ENCODE measurements at places on chromosomes 11 and 22.

GRCh38 chr11:126352934-126353801 lies 2.3 kb upstream of the ST3GAL4 start:
- no peak for DNase-seq

DNA sequence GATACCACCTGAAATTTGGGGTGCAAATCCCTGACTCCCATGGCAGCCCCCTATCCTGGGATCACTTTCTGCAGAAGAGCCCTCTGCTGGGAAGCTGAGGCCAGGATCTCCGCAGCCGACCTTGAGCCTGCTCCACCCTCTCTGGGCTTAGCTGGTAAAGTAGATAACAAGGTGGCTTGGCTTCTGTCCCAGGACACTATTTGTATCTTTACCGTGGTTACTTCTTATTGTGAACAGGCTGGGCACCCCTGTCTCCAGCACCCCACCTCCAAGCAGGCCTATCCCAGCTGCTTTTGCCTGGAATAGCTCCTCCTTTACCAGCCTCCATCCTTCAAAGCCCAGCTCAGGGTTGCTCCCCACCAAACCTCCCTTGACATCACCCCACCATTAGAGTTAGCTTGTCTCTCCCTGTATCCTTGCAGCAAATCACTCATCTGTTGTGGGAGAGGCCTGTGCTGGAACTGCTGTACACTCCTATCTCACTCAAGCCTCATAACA lies 35.2 kb upstream of the P2RY2 start:
- no peak for DNase-seq

DNA sequence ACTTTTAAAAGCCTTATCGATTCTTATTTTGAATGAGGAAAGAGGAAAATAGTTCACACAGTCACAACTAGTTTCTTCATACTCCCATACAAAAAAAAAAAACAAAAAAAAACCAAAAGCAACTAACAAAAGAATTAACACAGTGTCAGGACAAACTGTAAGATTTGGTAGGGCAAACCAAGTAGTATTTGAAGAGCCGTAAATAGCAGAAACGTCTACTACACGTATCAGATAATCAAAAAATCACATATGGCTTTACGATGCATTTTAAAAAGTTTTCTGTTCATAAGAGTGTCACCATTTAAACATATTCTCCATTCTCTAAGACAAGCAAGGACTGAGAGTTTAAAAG lies 2.3 kb downstream of the PICALM start:
- no peak for DNase-seq

DNA sequence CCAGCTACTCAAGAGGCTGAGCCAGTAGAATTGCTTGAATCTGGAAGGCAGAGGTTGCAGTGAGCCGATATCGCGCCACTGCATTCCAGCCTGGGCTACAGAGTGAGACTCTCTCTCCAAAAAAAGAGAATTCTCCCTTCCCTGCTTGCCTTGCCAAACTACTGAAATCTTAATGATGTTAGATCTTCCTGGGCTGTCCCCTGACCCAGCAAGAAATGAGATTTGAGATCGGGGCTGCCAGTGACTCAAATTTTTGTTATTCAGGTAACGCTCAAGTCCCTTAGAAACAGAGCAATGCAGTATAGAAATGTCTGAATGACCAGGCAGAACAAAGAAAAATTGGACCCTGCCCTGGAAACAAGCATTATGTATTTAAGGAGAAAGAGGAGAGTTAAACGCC lies 4.0 kb upstream of the RBFOX2 start:
- DNase-seq: no peak

- DNase-seq: no peak
Observed at GRCh38 chr11:13291800-13292199, 14.2 kb downstream of the BMAL1 start.

DNA sequence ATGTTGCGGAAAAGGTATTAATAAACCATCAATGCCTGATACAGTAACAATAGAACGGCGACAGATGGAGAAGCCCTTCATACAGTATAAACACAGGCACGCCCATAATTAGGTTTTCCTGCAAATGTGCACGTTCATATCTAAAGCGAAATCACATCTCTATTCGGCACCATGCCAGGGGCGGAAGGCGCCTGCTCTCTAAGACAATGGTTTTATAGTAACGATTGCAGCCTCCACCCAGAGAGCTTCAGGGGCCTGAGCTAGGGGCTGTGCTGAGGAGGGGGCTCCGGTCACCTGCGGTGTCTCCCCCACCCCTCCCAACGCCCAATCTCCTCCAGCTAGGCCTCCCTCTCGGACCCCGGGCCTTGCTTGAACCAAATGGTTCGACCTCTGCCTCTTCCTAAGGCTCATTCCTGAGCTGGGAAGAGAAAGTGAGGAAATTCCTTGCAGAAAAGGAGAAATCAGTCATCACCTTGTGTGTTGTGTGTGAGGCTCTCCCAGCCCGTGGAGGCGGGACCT lies 9.6 kb downstream of the KRTAP5-5 start:
- DNase-seq: no peak

DNA sequence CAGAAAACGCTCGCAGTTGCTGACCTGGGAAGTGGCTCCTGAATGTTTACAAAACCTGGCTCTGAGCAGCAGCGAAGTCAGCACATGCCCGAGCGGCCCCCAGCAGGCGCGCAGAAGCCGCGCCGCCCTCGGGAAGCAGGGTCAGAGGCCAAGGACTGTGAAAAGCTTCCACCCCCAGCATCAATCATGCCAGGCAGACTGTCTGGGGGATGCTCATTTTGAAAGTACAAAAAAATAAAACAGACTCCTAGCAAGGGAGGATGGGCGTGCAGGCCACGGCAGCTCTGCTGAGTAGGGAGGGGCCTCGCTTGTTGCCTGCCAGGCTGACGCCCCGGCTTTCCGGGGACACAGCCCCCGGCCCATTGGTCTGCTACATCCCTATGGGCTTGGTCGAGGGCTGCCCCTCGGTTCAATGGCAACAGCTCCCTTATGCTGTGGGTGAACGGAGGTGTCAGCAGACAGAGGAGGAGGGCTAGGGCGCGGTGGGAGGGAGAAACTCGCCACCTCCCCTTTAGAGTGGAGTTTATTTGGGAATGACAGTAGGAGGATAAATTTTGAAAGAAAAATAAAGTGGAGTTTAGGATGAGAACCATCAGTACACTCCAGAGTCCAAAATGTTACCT lies 37.7 kb upstream of the GNB1L start:
- DNase-seq: no peak

- DNase-seq: no peak
Observed at GRCh38 chr11:122814401-122814800, 23.9 kb upstream of the CRTAM start.

- DNase-seq: no peak
Observed at GRCh38 chr11:8809939-8810539, 101.0 kb upstream of the AKIP1 start.

GRCh38 chr11:20315800-20316199 lies 47.7 kb upstream of the HTATIP2 start:
- no peak for DNase-seq

GRCh38 chr11:68960294-68961071 lies 20.3 kb downstream of the MRGPRD start:
- no peak for DNase-seq

GRCh38 chr11:95359756-95360155 lies 128.8 kb upstream of the SESN3 start:
- no peak for DNase-seq

DNA sequence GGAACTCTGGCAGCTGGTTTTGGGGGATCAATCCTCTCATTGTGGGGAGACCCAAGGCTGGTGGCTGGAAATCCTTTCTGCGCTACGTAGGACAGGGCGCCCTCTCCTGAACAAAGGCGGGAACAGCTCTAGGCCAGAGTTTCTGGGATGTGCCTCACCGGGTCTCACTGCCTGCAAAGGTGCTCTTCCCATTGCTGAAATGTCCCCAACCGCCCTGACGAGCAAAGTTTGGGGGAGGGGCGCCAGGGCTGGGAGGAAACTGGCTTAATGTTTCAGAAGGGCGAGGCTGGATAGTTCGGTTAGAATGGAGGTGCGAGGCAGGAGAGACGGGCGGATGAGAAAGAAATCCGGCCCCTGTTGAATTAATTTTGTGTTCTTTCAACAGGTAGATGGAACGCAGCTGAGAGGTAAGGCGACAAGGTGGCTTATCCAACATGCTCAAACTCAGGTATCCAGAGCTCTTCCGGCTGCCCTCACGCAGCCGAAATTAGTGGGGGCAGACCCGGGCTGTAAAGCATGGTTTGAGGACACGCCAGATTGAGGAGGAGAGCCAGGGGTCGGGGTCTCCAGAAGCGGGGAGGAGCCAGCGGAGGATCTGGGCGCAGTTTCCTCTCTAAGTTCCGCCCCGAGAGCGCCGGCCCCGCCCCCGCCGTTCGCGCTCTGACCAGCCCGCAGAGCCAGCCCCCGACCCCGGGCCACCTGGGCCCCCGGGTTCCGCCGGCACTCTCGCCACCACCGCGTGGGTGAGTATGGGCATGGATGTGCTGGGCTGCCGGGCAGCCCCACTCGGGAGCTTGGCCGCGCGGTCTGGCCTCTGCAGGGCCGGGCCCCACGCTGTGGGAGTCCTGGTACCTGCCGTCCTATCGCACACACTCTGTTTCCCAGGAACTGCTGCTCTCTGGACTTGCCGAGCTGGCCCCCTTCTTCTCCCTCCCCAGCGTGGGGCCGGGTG lies at the start of gene PGAP2:
Gene PGAP2, plus strand, starts transcription at position 652 of the 952 bp plus-strand sequence. CDS start 2,700 bp downstream, outside the sequence.
- no peak for DNase-seq

DNA sequence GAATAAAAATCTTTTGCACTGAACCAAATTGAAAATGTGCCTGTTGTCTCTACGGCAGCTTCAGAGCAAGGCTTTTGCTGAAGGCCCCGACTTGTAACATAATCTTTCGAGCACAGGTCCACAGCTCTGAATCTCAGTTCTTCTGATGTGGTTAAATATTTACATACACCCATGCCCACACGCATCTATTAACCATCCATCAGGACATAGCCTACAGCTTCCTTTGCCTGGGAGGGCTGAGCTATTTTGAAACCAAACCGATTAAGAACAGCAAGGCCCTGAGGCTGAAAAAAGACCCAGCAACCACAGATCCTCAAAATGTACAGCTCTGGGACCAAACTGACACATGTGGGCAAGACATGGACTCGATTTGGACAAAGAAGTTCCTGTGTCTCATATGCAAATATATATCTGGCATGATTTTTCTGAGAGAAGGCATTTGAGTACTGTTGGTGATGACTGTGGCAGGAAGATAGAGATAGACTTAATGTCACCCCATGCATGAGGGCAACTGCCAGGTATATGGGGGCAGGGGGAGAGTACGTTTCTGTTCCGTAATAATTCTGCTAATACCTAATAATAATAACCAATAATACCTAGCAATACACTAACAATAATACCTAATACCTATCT lies 322.7 kb upstream of the PLET1 start:
- no peak for DNase-seq

- DNase-seq: no peak
Observed at GRCh38 chr11:43498561-43498960, 139.8 kb downstream of the TTC17 start.

DNA sequence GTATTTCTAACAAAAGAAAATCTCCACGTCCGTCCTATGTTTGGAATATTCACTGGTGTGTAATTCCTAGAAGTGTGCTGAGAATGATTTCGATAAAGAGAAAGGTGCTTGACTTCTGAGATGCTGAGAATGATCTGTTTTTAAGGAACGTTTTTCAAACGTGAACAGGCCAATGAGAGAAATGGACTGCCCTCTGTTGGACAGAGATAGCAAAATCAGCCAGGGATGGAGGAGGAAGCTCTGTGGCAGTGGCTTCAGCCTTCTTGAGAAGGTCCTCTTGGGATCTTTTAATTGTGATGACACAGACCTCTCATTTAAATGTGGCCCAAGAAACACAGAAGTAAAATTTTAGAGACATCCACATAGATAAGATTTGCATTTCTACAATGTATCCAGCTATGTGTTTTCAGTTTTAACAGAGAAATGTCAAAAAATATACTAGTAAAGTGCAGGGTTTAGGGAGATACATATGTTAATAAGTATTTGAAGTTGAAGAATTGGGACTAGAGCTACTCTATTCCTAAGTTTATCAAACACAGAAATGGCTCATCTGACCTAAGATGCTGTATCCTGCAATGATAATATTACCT lies 84.0 kb upstream of the RCN1 start:
- DNase-seq: no peak

DNA sequence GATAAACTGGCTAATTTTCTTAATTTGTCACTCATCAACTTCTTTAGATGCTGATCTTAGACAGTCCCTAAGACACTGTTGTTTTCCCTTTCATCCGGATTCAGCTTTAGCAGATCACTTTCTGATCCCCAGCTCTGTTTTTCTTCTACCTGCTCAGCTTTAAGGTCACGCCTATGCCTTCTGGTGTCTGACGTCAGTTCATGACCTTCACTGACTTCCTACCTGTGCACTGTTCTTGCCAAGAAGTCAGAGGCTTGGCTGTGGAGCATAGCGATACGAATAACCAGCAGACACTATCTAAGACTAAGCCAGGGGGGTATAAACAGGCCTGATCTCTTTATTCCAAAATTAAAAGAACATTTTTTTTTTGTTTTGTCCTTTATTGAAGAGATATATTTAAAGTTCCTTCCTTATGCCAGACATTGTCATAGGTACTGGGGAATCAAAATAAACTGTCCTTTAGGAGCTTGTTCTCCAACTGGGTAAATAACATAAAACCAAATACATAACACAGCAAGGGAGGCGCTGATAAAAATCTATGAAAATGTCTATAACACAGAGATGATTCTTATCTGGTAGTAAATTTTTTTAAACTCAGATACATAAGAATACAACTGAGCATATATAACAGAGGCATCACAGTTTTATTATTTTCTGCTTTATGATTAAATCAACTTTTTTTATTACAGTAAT lies 352.2 kb upstream of the CTSC start:
- DNase-seq: no peak

GRCh38 chr11:121958971-121959325 lies 157.1 kb downstream of the BLID start:
- no peak for DNase-seq

DNA sequence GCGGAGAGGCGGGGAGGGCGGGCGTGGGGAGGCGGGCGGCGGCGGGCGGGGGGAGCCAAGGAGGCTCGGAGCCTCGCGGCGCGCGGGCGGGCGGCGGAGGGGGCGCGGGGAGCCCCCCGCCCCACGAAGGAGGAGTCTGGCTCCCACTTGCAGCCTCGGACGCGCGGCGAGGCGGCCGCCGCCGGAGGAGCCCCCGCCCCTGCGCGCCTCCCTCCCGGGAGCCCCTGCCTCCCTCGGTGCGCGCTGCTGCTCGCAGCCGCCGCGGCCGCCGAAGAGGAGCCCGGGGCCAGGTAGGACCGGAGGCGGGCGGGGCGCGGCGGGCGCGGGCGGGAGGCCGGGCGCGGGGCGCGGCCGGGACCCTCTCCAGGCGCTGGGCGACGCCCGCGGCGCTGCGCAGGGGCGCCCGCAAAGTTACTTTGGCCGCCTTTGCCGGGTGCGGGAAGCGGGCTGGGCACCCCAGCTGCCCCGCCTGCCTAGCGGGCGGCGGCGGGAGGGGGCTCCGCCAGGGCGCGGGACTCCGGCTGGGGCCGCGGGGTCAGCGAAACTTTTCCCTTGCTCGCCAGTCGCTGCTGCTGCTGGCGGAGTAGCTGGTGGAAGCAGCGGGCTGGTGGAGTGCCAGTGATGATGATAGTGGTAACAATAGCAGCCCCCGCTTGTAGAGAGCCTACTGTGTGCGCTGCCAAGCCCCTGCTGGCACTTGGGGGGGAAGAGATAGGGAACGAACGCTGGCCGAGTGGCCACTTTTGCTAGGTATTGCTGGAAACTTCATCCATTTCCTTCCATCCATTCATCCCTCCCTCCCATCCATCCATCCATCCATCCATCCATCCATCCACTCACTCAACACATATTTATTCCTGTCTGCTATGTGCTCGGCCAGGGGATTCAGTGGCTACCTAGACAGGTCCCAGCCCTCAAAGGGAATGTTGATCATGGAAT lies at the start of gene MPPED1:
Gene MPPED1, plus strand, starts transcription at position 146 of the 939 bp plus-strand sequence. CDS start 12,972 bp downstream, outside the sequence.
- DNase-seq: no peak

GRCh38 chr11:23205156-23205871 lies 345.0 kb upstream of the CCDC179 start:
- DNase-seq: no peak
